ENCODE measurements at places on chromosomes 4 and X.
A peak's percentile ranks its signal among the peaks of the same experiment; 100 is the strongest.

- peak; percentile 9 for DNase-seq
Observed at GRCh38 chrX:21479695-21480270, 105.6 kb downstream of the CNKSR2 start.

GRCh38 chr4:71749008-71749594 is 34.8 kb downstream of the GC start:
- no peak for DNase-seq

GRCh38 chr4:47367761-47368160 is 95.7 kb downstream of the COMMD8 start:
- no peak for DNase-seq

DNA sequence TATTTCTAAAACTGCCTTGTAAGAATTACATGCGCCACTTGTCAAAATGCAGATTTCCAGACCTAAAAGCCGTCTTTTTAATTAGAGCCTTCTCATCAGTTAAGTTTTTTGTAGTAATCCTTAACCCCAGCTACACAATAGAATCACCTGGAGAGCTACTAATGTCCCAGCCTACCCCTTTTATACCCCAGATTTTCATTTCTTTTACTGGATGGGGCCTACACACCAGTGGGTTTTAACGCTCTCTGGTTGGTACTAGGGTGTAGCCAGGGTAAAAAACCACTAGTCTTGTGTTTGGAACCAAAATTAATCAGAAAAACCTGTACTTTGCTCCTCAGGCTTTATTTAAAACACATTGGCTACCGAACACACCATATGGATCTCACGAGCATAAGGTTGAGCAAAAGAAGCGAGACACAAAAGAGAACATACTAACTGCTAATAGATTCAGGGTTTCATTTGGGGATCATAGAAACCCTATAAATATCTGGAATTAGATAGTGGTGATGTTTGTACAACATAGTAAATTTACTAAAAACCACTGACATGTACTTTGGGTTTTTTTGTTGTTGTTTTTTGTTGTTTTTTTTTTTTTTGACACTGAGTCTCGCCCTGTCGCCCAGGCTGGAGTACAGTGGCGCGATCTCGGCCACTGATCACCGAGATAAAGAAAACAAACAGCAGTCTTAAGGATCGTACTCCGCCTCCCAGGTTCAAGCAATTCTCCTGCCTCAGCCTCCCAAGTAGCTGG is 30.6 kb downstream of the BBS12 start:
- DNase-seq, result no peak

- no peak for DNase-seq
Observed at GRCh38 chr4:98802770-98803198, 126.1 kb downstream of the EIF4E start.

GRCh38 chr4:48970471-48970921 is 15.6 kb upstream of the CWH43 start:
- DNase-seq, result no peak

DNA sequence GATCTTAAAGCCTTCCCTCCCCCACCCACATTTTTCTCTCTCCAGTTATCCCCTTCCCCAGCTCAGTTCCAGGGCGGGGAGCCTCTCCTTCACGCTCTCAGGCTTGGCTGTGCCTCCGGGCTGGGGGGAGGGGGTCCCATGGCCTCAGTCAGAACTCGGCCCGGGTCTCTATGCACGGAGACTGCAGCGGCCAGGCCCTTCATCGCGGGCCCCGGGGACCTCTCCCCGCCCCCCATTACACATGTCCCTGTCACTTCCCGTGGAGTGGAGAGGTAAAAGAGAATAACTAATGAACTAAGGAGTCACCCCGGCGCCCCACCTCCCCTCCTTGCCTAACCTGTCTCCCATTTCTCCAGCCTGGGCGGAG is 838 bp upstream of the PRICKLE3 start:
- DNase-seq, result no peak

- DNase-seq, result no peak
Observed at GRCh38 chr4:166121897-166122296, 248.9 kb downstream of the TLL1 start.

DNA sequence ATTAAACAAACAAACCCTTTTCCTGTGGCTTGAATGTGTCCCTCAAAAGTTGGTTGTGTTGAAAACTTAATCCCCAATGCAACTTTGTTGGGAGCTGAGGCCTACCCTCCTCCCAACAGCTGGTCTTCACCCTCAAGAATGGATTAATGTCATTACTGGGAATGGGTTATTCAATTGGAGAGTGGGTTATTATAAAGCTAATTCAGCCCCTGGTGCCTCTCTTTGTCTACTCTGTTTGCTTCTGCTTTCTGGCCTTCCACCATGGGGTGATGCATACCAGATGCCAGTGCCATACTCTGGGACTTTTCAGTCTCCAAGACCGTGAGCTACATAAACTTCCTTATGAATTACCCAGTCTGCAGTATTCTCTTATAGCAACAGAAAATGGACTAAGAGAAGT is 706.5 kb downstream of the CCSER1 start:
- DNase-seq, result no peak

DNA sequence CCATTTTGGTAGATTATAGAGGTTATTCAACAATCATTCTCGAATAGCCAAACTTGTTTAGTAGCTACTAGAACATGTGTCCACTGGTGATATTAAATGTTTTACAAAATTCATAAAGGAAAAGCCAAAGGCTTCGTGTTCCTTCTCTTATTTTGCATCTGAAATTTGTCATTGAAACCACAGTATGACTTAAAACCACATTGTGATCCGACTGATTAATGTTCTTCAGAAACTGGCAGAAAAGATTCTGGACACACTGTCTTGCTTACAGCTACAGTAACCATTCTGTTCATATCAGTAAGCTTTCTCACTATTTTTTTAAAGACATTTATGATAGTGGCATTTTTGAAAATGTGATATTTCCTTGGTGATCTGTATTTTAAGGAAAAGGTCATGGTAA is 2.6 kb upstream of the SMARCA1 start:
- DNase-seq, result no peak

- DNase-seq, result no peak
Observed at GRCh38 chrX:106874075-106874474, 29.1 kb downstream of the RIPPLY1 start.

DNA sequence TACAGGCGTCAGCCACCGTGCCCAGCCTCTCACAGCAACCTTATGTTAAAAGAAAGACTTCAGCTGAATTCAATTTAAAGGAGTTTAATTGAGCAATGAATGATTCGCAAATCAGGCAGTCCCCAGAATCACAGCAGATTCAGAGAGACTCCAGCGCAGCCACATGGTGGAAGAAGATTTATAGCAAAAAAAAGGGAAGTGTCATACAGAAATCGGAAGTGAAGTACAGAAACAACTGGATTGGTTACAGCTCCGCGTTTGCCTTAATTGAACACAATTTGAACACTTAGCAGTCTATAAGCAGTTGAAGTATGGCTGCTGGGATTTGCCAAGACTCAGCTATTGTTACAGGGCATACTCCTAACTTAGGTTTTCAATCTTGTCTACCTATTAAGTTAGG is 19.8 kb downstream of the CENPVL3 start:
- DNase-seq, result no peak

- no peak for DNase-seq
Observed at GRCh38 chrX:20472148-20472547, 205.4 kb upstream of the RPS6KA3 start.

- DNase-seq, result no peak
Observed at GRCh38 chrX:128781506-128781905, 729.3 kb upstream of the ACTRT1 start.

GRCh38 chr4:111362941-111363361 is 740.1 kb upstream of the PITX2 start:
- DNase-seq, result no peak

DNA sequence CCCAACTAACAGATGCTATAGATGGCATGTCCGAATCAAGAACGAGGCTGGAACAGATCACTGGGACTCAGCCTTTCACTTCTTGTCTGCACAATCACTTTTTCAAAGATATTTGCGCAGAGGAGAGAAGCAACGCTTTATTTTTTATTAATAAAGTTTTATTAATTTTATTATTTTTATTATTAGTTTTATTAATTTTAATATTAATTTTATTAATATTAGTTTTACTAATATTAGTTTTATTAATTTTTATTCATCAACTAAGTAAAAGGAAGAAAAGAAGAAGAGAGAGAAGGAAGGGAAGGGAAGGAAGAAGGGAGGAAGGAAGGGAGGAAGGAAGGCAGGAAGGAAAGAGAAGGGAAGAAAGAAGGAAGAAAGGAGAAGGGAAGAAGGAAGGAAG is 236.4 kb upstream of the HHIP start:
- no peak for DNase-seq

- DNase-seq, result no peak
Observed at GRCh38 chr4:14184767-14185166, 557.2 kb upstream of the BOD1L1 start.

GRCh38 chrX:15903186-15903681 is 48.6 kb upstream of the AP1S2 start:
- DNase-seq, result no peak

DNA sequence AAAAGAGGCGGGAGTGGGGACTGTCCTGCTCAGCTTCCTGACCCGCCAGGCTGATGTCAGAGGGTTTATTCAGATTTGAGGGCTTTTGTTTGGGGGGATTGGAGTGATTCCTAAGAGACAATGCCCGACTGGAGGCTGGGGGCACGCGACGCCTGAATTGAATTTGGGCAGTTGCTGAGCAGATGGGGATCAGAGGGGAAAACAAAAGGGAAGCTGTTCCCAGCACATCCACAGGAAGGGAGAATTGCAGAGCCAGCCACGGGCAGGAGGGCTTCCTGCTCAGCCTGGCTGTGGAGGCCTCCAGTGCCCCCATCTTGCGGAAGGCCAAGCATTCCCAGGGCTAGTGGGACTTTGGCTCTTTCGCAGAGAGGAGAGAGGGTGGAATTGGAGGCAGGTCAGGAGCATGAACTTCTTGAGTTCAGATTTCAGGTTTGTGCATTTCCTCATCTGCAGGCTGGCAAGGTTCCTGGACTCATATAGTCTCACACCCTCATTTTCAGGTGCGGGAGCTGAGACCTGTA is 162.8 kb downstream of the NHS start:
- DNase-seq, result no peak

GRCh38 chr4:121358473-121358872 is 22.3 kb downstream of the QRFPR start:
- DNase-seq, result no peak

DNA sequence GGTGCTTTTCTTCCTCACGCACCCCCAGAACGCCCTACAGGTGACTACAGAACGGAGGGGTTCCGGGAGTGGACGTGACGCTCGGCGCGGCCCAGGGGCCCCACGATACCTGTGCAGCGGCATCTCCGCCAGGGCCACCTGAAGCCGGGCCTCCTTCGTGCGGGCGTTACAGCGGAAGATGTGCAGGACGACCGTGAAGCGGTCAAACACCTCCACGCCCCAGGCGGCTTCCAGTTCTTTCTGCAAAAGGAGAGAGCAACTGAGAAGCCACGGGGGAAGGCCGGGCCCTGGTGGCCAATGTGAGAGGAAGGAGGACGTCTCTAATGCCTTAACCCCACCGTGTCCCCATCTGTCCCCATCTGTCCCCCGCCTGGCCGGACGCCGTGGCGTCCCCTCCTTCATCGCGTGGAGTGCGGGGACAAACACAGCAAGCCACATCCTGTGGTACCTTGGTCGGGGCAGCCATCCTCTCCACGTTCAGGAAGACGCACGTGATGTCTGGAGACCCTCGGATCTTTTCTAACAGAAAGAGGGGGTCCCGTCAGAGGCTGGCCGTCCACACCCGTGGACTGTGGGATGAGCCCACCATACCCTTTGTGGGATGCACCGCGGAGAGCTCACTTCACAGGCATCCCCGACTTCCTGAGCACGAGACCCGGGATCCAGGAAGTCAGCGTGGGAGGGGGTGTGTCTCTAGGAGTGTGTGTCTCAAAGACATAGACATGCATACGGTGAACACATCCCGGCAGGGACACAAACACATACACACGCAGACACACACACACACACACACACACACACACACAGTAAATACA is 3.6 kb downstream of the GTPBP6 start:
- no peak for DNase-seq

- no peak for DNase-seq
Observed at GRCh38 chr4:84684361-84684760, 101.4 kb downstream of the CDS1 start.

DNA sequence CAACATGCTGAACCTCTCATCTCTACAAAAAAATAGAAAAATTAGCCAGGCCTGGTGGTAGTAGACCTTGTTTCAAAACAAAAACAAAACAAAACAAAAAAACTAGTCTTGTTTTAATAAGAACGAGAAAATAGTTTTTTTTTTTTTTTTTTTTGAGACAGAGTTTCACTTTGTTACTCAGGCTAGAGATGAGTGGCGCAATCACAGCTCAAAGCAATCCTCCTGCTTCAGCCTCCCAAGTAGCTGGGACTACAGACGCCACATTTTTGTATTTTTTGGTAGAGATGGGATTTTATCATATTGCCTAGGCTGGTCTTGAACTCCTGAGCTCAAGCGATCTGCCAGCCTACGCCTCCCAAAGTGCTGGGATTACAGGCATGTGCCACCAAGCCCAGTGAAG is 47.7 kb upstream of the UGDH start:
- no peak for DNase-seq

DNA sequence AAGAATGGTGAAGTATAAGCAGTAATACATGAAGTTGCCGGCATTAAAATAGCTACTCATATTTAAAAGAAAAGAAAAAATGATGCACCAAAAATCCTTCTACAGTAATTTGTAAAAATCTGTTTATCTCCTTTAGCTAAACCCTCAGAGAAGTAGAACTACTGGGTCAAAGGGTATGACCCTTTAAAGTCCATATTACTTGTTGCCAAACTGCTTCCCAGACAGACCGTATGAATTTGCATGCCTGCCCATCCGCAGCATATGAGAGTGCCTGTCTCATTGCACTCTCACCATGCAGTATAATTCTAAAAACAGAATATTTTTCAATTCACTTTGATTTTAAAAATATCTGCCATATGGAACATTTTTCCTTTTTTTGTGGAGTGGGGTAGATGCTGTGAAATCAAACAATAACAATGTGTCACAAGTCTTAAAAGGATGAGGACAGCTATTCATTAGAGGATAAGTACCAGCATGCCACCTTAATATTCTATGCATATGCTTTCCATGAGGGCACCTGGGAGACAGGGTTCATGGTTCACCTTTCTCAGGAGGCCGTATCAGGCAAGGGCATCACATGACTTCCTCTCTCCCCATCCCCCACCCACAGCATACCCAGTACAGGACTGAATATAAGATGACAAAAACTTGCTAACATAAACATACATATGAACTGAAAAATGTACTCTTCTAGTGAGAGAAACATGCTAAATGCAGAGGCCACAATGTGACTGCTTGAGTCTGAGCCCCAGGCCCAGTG is 17.8 kb downstream of the ZDHHC9 start:
- no peak for DNase-seq

GRCh38 chr4:157300701-157301100 is 80.2 kb downstream of the GRIA2 start:
- DNase-seq, result no peak

Measured in epithelial cell of proximal tubule (primary cell).